Thyroid gland (tissue), 4 donors: ENCODE measurements at places on chromosomes 7 and 10. TPM values are rescaled to one million over a fixed set of nuclear protein-coding genes. Genes with fewer than 3 reads are reported as not detected.
A peak's percentile ranks its signal among the peaks of the same experiment; 100 is the strongest.

Gene TDRD1
- total RNA-seq = 0.22 TPM

Gene MET
- 59.6 TPM for total RNA-seq

Gene VGF
- not detected for total RNA-seq

Gene NRF1
- total RNA-seq = 37.1 TPM

Gene GHRHR
- total RNA-seq = not detected

Gene FLNC
- 10.2 TPM for total RNA-seq

GRCh38 chr7:94368371-94368791, 26.3 kb upstream of the COL1A2 start:
- no peak overlapping the region for H3K4me3 ChIP-seq
- DNase-seq = no peak
- no peaks in the 10 kb centered on the region for H3K36me3 ChIP-seq
- H3K27me3 ChIP-seq = no peaks in the 10 kb centered on the region
- peaks cover 12% of the 10 kb centered on the region for H3K4me1 ChIP-seq

GRCh38 chr10:28624351-28624750, 53.0 kb upstream of the BAMBI start:
- no peak overlapping the region for H3K4me3 ChIP-seq
- H3K27ac ChIP-seq = no peak overlapping the region
- H3K4me1 ChIP-seq = peaks cover 6% of the 10 kb centered on the region
- DNase-seq = no peak
- no peaks in the 10 kb centered on the region for H3K27me3 ChIP-seq

GRCh38 chr10:110488940-110489339, 8.8 kb upstream of the DUSP5 start:
- DNase-seq = no peak
- no peaks in the 10 kb centered on the region for H3K27me3 ChIP-seq
- no peak overlapping the region for H3K4me3 ChIP-seq
- no peaks in the 10 kb centered on the region for H3K36me3 ChIP-seq
- no peaks in the 10 kb centered on the region for H3K4me1 ChIP-seq
- no peak overlapping the region for H3K27ac ChIP-seq

GRCh38 chr10:50972591-50972990, 87.2 kb upstream of the A1CF start:
- H3K4me1 ChIP-seq = no peaks in the 10 kb centered on the region
- H3K4me3 ChIP-seq = no peak overlapping the region
- H3K27me3 ChIP-seq = no peaks in the 10 kb centered on the region
- H3K27ac ChIP-seq = no peak overlapping the region

GRCh38 chr10:62594093-62594520, 210.4 kb upstream of the ADO start:
- DNase-seq = peak; percentile 58
- no peaks in the 10 kb centered on the region for H3K36me3 ChIP-seq
